OCI-M1 (cell line): ENCODE measurements at places on chromosomes 1 and 21.

- DNase-seq: no peak
These were observed 1.2 kb upstream of the TNFRSF4 start for GRCh38 chr1:1215080-1215676.

DNA sequence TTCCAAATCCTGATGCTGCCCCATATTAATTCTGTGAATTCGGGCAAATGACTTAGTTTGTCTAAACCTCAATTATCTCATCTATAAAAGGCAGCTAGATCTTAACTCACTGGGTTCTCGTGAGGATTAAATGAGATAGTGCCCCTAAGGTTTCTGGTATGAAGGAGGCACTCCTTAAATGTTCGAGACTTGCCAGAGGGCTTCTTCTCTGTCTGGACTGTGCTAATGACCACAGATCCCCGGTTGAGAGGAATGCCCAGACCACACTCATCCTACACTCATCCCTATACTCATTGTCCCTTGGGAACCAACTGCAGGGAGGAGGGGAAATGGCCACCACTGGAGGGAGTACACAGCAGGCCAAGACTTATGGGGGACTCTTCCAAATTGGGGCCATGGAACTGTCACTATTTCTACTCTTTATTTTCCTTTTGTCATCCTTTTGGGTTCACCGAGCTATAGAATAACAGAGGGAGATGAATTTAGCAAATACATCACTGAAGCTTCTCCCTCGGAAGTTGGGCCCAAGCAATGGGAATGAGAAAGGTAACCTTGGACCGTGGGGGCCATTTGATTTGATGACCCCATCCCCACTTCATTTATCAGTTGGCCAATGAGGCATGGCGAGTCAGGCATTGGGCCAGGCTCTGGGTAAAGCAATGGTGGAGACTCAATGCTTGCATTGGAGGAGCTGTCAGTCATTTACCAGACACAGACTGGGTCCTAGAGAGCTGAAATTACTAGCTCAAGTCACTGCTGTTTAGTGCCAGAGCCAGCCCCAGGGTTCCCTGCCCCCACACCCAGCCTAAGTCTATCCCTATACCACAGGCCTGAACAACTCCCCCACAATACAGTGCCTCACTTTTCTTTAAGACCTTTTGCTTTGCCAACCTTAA, 5.1 kb downstream of the ATF3 start:
- DNase-seq: no peak

GRCh38 chr21:41622201-41622600, 114.2 kb upstream of the TMPRSS2 start:
- no peak for DNase-seq

GRCh38 chr1:167705250-167705649, 16.5 kb upstream of the MPZL1 start:
- no peak for DNase-seq

DNA sequence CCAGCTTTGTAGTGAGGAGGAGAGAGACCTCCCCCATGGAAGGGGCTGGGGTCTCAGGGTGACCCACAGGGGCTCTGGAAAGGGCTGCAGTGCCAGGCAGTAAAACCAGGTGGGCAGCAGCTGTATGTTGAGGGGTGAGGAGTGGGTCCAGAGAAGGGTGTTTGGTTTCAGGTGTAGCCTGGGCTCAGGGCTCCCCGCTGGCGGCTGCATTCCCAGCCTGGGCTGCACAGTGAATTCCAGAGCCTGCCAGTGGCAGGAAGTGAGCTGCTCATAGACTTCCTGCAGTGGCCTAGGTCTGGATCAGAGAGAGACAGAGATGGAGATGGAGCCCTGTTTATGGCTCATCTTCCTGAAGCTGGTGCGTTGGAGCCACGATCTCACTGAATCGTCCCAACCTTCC, 356.4 kb downstream of the PTPRU start:
- DNase-seq: no peak

GRCh38 chr1:113999799-114000198, 20.5 kb downstream of the OLFML3 start:
- DNase-seq: no peak

- DNase-seq: no peak
These were observed 112.2 kb downstream of the ITSN1 start for GRCh38 chr21:33754481-33754880.

GRCh38 chr1:27090911-27091310, 64.0 kb downstream of the SLC9A1 start:
- DNase-seq: no peak

DNA sequence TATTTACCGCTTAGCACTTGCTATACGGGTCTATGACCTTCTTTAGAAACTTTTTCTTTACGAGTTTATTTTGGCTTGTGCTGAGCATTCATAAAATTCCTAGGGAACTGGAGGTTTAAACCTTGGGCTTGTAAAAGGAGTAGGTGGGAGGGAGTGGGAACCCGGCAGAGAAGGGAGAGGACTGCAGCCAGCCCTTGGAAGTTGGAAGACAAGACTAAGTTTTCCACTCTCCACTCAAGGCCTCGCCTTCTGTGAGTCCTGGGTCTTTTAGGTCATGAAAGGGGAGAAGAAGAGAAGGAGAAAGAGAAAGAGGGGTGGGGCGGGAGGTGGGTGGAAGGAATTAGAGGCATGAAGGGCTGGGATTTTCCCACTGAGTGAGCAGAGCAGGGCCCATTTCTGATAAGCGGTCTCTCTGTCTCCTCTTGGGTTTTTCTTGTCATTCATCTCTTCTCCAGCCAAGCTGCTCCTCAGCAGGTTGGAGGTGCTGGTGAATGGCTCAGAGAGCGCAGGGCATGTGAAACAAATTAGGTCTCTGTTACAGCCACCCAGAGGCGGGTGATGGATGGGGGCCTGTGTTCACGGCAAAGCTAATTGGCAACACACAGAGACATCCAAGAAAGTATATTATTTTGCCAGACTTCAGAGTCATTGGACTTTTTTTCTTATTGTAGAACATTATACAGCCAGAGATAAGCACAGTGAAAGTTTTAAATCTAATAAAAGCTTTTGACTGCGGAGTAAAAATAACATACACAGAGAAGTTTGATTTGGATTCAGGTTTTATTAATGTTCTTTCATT, 247.3 kb downstream of the FOXD2 start:
- DNase-seq: no peak

- peak; percentile 77 for DNase-seq
These were observed 51.0 kb downstream of the SMYD2 start for GRCh38 chr1:214331827-214332423.

DNA sequence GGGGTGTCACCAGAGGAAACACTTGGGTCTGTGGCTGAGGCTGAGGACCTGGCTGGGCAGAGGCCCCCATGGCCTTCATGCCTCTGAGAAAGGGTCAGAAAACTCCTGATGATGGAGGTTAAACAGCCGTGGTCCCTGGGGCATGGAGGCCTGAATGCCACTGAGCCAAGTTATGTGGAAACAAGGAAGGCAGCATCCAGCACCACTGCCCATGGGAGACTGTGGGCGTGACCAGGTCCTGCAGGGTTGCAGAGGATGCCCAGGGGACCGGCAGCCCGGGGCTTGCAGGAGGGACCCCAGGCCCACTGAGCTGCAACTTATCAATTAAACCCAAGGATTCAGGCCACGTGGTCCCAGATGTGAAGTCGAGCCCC, 18.9 kb upstream of the COL6A2 start:
- DNase-seq: no peak

DNA sequence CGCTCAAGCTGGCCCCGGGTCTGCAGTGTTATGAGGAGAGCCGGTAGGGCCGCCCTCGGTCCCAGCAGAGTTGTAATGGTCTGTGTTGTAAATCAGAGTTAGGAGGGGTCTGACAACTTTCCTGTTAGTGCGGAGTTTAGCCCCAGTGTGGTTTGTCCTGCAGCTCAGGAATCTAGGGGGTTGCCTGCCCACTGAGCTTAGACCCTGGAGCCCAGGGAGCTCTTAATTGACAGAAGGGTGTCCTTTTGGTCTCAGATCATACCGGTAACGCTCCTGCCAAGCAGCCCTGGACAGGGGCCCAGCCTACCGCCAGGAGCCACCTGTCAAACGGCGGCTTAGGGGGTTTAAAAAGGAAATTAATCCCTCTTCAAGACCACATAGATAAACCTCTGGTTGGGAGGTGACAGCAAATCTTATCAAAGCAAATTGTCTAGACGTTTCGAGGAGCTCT, 164.4 kb downstream of the DYRK1A start:
- DNase-seq: no peak

DNA sequence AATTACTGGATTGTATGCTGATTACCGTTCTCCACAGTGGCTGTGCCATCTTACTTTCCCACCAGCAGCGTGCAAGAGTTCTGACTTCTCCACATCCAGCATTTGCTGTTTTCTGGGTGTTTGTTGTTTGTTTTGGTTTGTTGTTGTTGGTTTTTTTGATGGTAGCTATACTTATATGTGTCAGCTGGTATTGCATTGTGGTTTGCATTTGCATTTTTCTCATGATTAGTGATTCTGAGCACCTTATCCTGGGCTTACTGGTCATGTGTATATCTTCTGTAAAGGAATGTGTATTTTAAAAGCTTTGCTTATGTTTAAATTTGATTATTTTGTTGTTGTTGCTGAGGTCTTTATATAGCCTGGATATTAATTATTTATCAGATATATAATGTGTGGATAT, 66.9 kb upstream of the MAP1LC3C start:
- DNase-seq: no peak
